ENCODE measurements at places on chromosomes 16 and 17.

DNA sequence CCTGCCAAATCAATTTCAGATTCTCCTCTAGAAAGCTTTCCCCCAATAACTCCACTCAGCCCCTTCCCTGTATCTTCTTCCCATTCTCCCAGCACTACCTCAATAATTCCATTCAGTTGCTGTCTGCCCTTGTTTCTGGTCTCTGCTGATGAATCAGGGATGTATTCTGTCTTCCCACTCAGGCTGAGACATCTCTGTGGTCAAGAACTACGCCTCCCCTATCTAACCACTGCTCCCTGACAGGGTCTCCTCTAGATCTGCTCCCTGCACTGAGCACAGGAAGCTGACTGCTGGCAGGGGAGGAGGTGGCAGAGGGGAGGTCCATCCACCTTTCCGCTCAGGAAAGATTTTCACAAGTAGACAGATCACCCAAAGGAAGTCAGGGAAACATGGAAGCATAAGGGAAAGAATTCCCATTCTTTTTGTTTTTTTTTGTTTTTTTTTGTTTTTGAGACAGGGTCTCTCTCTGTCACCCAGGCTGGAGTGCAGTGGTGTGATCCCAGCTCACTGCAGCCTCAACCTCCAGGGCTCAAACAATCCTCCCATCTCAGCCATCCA lies 16.9 kb upstream of the SP2 start:
- DNase-seq: no peak
- H3K36me3 ChIP-seq: no peaks in the 10 kb centered on the region
- H3K27me3 ChIP-seq: no peaks in the 10 kb centered on the region
- no peaks in the 10 kb centered on the region for H3K4me1 ChIP-seq
- no peak overlapping the region for H3K27ac ChIP-seq
- H3K4me3 ChIP-seq: no peak overlapping the region

DNA sequence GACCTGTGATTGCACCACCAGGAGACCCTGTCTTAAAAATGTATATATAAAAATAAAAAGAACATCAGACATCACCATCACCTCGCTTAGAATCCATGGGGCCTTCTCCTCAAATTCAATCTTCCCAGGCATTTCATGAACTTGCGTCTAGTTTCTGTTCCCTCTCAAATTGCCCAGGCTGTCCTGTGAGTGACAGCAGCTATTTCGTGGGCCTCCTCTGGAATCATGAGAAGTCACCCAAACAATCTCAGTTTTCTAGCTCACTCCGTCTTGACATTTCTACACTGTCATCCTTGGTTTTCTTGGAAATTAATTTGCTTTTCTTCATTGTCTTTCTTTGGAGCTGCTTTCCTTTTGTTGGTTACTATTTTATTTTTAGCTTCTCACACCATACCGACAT lies 7.3 kb downstream of the SLC52A1 start:
- no peak overlapping the region for H3K27ac ChIP-seq
- no peaks in the 10 kb centered on the region for H3K27me3 ChIP-seq
- no peak for DNase-seq
- no peaks in the 10 kb centered on the region for H3K4me1 ChIP-seq

GRCh38 chr16:31920373-31920772 lies 46.8 kb downstream of the ZNF267 start:
- no peak overlapping the region for H3K27ac ChIP-seq
- no peaks in the 10 kb centered on the region for H3K27me3 ChIP-seq
- no peaks in the 10 kb centered on the region for H3K4me1 ChIP-seq
- H3K36me3 ChIP-seq: peaks cover 10% of the 10 kb centered on the region

- H3K36me3 ChIP-seq: peaks cover 31% of the 10 kb centered on the region
- H3K4me1 ChIP-seq: no peaks in the 10 kb centered on the region
- DNase-seq: peak; percentile 93
- H3K27me3 ChIP-seq: no peaks in the 10 kb centered on the region
These were observed 5.6 kb downstream of the ZNF598 start for GRCh38 chr16:2003827-2004641.

- H3K27me3 ChIP-seq: no peaks in the 10 kb centered on the region
- H3K36me3 ChIP-seq: no peaks in the 10 kb centered on the region
- peaks cover 76% of the 10 kb centered on the region for H3K4me1 ChIP-seq
These were observed at the start of gene BCAR1 for GRCh38 chr16:75251280-75252048. TSS of gene BCAR1 (minus strand) at chr16:75251624. CDS start at chr16:75251482, 142 bp downstream.

DNA sequence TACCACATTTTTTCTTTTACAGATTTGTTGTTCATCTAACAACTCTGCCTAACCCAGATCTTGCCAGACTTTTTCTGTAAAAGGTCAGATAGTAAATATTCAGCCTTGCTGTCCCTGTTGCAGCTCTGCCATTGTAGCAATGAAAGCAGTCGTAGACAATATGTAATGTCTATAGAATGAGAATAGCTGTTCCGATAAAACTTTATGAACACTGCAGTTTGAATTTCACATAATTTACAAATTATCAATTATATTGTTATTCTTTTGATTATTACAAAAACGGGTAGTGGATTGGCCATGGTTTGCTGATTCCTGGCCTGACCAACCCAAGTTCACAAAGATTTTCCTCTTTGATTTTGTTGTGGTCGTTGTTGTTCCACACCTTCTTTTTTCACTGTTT lies 2.9 kb downstream of the LRRC37B start:
- H3K36me3 ChIP-seq: no peaks in the 10 kb centered on the region
- H3K27ac ChIP-seq: no peak overlapping the region
- DNase-seq: no peak
- H3K27me3 ChIP-seq: no peaks in the 10 kb centered on the region

- no peak overlapping the region for H3K27ac ChIP-seq
- H3K4me1 ChIP-seq: no peaks in the 10 kb centered on the region
- H3K4me3 ChIP-seq: no peak overlapping the region
- H3K36me3 ChIP-seq: peaks cover 7% of the 10 kb centered on the region
- H3K27me3 ChIP-seq: no peaks in the 10 kb centered on the region
- DNase-seq: no peak
These were observed 9.4 kb downstream of the XYLT2 start for GRCh38 chr17:50355336-50355700.

DNA sequence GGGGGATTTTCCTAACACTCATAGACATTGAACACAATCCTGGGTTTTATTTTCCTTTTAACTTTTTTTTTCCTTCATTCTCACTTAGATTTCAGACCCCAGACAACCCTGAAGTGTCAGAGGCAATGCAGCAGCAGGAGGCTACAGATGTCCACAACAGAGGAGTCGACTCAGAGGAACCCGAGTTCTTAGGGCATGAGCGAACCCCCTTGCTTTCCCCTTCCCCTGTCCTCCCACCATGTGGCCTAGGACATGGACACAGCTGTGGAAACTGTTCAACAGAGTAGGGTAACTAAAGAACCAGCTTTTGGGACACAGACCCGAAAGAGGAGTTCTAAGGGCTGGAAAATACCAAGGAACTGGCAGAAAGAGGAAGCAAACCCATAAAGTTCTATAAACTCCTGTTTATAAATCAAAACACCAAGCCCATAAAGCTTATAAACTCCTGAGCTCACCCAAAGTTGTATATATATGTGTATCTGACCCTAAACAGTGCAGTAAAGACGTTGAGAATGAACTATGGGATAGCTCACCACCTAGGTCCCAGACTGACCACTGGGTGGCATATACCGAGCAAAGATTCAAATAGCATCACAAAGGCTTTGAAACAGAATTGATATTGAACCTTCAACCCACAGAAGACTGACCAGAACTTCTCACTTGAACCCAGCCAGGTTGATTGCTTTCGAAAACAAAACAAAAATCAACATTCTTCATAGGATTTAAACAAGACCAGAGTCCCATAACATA lies 33.9 kb downstream of the CMTM4 start:
- H3K27me3 ChIP-seq: no peaks in the 10 kb centered on the region
- peaks cover 7% of the 10 kb centered on the region for H3K4me1 ChIP-seq
- no peak for DNase-seq
- peak overlapping the region; percentile 32 for H3K27ac ChIP-seq
- H3K36me3 ChIP-seq: no peaks in the 10 kb centered on the region

DNA sequence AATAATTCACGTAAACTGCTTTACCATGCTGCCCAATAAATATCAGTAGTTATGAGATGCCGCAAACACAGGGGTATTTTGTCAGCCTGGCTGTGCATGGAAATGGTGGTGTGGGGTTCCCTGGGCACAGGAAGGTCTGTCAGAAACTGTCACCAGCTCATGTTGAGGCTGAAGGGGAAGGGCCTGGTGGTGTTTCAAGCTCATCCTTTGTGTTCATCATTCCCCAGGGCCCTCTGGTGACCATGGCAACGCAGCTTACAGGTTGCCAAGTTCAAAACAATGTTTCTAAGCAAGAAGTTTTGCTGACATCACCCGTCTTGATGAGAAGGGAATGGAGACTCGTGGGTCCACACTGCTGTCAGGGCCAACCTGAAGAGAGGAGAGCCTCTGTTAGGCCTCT lies 348.9 kb upstream of the C16orf82 start:
- no peaks in the 10 kb centered on the region for H3K4me1 ChIP-seq
- H3K4me3 ChIP-seq: no peak overlapping the region
- DNase-seq: no peak
- H3K27me3 ChIP-seq: no peaks in the 10 kb centered on the region
- no peak overlapping the region for H3K27ac ChIP-seq

DNA sequence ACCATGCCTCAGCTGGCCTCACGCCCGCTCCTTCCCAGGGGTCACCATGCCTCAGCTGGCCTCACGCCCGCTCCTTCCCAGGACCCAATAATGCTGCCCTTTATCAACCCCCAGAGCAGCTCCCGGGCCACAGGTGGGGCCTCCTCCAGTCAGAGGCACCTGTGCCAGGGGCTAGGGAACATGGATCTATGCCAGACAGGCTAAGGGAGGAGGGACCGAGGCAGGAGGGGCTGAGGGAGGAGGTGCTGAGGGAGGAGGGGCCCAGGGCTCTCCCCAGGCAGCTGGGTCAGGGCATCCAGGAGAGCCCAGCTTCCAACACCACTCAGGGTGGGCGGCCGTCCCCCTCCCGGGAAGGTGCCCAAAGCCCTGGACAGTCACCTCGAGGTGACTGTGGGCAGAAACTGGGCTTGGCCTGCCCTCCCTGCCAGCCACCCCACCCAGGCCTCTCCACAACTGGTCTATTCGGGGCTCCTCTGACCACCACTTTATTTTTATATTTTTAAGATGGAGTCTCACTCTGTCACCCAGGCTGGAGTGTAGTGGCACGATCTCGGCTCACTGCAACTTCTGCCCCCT lies 19.4 kb downstream of the UTS2R start:
- no peaks in the 10 kb centered on the region for H3K4me1 ChIP-seq
- no peaks in the 10 kb centered on the region for H3K36me3 ChIP-seq
- no peak for DNase-seq
- H3K27ac ChIP-seq: no peak overlapping the region

- no peaks in the 10 kb centered on the region for H3K36me3 ChIP-seq
- no peak overlapping the region for H3K27ac ChIP-seq
- no peak overlapping the region for H3K4me3 ChIP-seq
- no peak for DNase-seq
- H3K27me3 ChIP-seq: no peaks in the 10 kb centered on the region
- H3K4me1 ChIP-seq: no peaks in the 10 kb centered on the region
These were observed 753.9 kb upstream of the EEF2KMT start for GRCh38 chr16:5851393-5851982.

GRCh38 chr17:62191390-62192361 lies 126.6 kb upstream of the MED13 start:
- H3K4me1 ChIP-seq: no peaks in the 10 kb centered on the region
- no peaks in the 10 kb centered on the region for H3K27me3 ChIP-seq
- no peak for DNase-seq
- no peaks in the 10 kb centered on the region for H3K36me3 ChIP-seq
- H3K4me3 ChIP-seq: no peak overlapping the region
- no peak overlapping the region for H3K27ac ChIP-seq

GRCh38 chr17:57517273-57517631 lies 227.8 kb downstream of the CCDC182 start:
- no peak overlapping the region for H3K4me3 ChIP-seq
- H3K4me1 ChIP-seq: peaks cover 29% of the 10 kb centered on the region
- no peak overlapping the region for H3K27ac ChIP-seq
- no peaks in the 10 kb centered on the region for H3K27me3 ChIP-seq
- H3K36me3 ChIP-seq: no peaks in the 10 kb centered on the region
- DNase-seq: no peak

GRCh38 chr17:75820094-75821080 lies 23.8 kb downstream of the UNC13D start:
- H3K36me3 ChIP-seq: peaks cover 30% of the 10 kb centered on the region
- peaks cover 6% of the 10 kb centered on the region for H3K4me1 ChIP-seq
- H3K4me3 ChIP-seq: no peak overlapping the region
- H3K27ac ChIP-seq: no peak overlapping the region
- no peak for DNase-seq

- H3K4me3 ChIP-seq: no peak overlapping the region
- no peak overlapping the region for H3K27ac ChIP-seq
- no peak for DNase-seq
These were observed 33.5 kb downstream of the GRB2 start for GRCh38 chr17:75371981-75372380.

DNA sequence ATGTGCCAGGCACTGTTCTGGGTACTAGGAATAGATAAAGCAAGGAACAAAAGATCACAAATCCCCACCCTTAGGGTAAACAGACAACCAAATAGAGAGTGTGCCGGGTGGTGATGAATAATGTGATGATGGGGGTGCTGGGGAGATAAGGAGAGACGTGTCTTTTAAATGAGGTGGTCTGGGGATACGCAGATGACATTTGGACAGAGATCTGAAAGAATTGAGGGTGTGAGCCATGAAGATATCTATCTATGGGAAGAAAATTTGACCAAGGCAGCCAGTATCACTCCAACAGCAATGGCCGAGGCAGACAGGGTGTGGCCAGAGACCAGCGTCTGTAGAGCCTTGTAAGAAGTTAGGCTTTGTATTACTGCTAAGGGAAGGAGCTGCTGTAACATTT lies 165.3 kb downstream of the MRTFB start:
- H3K27me3 ChIP-seq: no peaks in the 10 kb centered on the region
- no peak overlapping the region for H3K4me3 ChIP-seq
- H3K4me1 ChIP-seq: peaks cover 17% of the 10 kb centered on the region
- peaks cover 16% of the 10 kb centered on the region for H3K36me3 ChIP-seq
- DNase-seq: no peak

DNA sequence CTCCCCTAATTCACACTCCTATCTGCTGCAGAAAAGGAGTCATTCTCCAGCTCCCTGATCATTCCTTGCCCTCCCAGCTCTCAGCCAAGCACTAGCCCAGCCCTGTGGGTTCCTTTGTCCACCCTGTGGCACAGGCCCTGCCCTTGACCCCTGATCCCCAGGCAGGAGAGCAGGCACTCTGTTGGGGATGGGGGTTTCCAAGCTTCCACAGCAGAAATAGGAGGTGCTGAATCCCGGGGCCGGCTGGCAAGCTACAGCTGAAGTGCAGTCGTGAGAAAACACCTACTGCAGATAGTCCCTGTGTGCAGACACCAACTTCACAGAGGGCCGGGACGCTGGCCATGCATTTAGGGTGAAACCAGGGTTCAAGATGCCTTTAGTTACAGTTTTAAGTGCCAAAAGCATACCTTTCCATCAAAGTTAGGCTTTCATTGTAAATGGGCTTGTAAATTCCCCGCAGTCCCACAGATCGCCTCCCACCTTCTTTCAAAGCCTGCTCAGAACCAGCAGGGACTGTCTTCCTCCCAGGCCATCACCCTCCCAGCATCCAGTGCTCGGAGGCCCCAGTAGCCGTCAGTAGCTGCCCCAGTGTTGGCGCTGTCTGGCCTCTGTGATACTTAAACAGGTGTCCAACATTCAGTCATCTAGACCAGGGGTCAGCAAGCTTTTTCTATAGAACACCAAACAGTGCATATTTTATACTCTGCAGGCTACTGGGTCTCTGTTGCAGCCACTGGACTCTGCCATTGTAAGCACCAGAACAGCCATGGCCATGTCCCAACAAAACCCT lies 10.6 kb downstream of the CPSF4L start:
- DNase-seq: no peak
- H3K27me3 ChIP-seq: no peaks in the 10 kb centered on the region
- H3K27ac ChIP-seq: no peak overlapping the region
- H3K36me3 ChIP-seq: no peaks in the 10 kb centered on the region

GRCh38 chr16:10362077-10362863 lies 23.6 kb upstream of the ATF7IP2 start:
- no peak overlapping the region for H3K4me3 ChIP-seq
- H3K27ac ChIP-seq: no peak overlapping the region
- H3K36me3 ChIP-seq: no peaks in the 10 kb centered on the region
- no peaks in the 10 kb centered on the region for H3K27me3 ChIP-seq
- no peak for DNase-seq
